ENCODE measurements at places on chromosomes 2 and 18. TPM values are rescaled to one million over a fixed set of nuclear protein-coding genes. Genes with fewer than 3 reads are reported as not detected.

DNA sequence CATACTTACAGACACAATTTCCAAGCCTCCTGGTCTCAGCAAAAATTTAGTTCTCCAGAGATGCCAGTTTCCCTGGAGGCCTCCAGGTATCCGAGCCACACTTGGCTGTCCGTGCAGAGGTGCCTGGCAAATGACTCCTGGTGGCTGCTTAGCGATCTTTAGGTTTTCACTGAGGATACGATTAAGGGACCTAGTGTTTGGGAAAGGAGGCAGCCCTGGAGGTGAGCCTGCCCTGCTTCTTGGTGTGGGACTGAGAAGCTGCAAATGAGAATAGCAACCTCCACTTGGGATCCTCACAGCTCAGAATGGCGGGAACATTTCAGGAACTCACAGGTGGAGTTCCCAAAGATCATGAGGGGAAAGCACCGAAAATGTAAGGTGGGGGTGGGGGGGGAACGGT, 217.6 kb downstream of the ALPK2 start:
- DNase-seq, result no peak

The C18orf54 gene
- total RNA-seq, result 7.0 TPM

DNA sequence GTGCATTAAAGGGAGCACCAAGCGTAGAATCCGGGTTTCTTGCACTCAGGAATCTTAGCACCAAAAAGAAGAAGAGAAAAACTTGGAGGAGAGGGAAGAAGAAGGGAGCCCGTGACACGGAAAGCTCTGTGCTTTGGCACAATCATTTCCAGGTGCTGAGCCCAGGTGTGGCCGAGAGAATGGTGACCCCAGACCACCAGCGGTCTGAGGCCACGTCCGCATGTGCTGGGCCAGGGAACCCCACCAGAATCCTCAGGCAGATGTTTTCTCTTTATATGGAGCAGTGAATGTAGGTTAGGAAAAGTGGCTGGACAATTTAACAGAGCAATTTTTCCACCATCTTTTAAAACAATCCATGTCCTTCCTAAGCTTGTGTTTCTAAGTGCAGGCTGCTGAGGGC, 520.9 kb downstream of the EPHA4 start:
- no peak for DNase-seq

The CFAP65 gene
- 2.9 TPM for total RNA-seq

DNA sequence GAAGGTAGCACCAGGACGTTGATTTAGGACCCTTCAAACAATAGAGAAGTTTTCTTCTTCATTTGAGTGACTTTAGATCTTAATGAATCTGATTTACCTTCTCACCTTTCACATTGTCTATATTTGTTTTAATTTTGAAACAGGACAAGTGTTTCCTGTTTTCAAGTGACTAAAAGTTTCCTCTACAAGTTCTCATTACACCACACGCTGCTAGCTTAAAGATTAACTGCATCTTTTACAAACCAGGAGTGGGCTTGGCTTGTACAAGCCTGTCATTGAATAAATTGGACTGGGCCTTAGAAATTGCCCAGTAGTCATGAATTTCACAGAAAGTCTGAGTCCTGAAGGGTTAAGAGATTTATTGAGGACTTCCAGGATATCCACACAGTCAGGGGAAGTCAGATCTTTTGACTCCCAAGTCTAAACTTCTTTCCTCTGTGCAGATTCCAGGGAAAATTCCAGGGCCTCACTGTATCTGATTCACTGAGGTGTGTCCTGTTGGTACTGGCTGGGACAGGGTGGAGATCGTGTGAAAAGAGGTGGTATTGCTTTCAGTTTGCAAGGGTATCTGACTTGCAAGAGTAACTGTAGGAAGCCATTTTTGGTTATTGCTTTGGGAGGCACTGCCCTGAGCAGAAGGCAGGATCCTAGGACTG, 3.4 kb downstream of the SGPP2 start:
- no peak for DNase-seq

DNA sequence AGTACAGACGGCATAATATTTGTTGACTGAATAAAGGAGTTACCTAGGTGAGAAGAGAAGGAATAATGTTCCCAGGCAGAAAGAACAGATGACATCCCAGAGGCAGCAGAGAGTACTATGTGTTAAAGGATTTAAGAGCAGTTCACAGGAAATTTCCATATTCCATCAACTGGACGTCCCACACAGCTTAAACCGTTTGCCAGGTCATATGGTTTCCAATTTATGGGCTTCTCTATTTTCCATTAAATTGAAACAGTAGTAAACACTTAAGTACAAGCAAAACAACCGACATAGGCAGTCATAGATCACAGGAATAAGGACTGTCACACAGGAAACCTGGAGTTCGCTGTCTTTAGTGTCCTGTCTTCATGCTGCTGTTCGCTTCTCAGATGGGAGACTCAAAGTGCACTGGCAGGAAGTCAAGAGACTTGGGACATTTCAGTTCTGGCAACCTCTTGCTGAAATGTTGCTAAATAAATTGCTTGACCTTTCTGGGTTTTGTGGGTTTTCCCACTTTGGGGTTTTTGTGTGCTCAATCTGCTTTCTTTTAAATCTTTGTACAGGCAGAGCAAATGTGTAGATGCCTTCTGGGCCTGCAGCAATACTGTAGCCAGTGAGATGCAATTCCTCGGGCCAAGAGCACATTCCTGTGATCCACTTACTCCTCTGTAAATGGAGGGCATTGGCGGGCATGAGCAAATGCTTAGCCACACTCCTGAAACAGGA, 5.8 kb upstream of the PIEZO2 start:
- no peak for DNase-seq

The PRKCE gene
- total RNA-seq, result 8.2 TPM

The CAPN14 gene
- total RNA-seq, result 0.96 TPM

GRCh38 chr2:169573974-169574299, 272 bp upstream of the FASTKD1 start:
- no peak for DNase-seq

- peak; percentile 19 for DNase-seq
Measured at GRCh38 chr2:118056165-118056534, 32.1 kb upstream of the INSIG2 start.

The IGFBP5 gene
- total RNA-seq, result 152 TPM

DNA sequence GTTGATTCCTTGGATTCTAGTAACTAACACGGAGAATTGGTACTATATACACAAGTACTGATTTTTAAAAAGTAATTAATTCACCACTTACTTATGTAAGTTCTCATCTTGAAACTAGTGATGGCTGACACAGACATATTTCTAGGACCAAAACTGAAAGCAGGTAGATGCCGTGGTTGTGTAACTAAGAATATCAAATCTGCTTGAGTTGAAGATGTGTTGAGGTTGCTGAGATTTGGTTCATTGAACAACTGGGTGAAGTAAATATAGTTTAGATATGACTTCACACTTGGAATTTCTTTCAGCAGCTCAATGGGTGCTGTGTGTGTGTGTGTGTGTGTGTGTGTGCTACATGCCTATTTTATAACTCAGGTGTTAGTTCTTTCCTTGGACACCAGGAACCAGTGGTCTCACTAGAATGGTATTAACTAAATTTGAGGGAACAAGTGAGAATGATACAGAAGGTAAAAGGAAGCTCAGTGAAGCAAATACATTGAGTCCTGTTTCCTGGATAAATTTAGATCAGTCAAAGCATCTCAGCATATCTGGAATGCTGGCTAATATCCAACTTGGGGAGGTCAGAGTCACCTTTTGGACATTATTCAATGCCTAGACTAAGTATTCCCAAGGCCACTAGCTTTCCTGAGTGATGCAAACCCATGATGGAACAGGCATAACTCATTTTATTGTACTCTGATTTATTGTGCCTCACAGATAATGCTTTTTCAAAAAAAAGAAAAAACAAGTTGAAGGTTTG, 110.7 kb upstream of the ZEB2 start:
- DNase-seq, result no peak

GRCh38 chr2:171390941-171391516, 42.8 kb downstream of the METTL8 start:
- DNase-seq, result no peak

DNA sequence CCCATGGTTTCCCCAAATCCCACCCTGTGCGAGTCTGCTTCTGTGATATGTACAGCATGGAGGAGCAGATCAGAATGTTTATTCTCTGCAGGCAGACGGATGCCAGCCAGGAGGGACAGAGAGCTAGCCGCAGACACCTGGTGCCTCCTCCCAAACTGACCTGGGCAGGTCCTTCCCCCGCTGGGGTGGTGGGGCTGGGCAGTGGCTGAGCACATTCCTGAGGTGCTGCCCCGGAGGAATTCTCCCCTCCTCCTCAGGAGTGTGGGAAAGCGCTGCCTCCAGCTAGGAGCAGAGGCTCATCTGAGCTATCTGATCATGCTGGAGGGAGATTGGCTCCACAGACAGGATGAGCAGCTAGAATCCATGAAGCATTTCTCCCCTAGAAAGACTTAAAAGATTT, 21.7 kb downstream of the C2orf92 start:
- DNase-seq, result no peak

The SH2D6 gene
- total RNA-seq, result 4.6 TPM

- no peak for DNase-seq
Measured at GRCh38 chr2:82694431-82694830, 1764.6 kb downstream of the SUCLG1 start.

The RGPD5 gene
- 42.1 TPM for total RNA-seq

The MRPL33 gene
- 20.7 TPM for total RNA-seq

The SERPINB13 gene
- total RNA-seq, result 8.7 TPM

DNA sequence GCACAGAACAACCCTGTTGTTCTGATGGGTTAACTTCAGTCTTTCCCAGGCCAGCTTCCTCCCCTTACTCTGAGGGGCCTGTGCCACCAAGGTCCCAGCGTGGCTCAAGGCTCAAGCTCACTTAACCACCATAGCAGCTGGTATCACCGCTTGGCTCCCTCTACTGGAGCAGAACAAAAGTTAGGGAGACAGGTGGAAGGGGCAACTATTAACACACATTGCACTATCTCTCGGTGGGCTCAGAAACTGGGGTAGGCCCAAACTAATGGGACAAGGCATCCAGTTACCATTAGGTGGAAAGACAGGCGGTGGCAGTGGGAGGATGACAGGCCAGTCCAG, 88.7 kb upstream of the ATL2 start:
- DNase-seq, result no peak

GRCh38 chr2:61493523-61493942, 22.6 kb upstream of the USP34 start:
- no peak for DNase-seq

DNA sequence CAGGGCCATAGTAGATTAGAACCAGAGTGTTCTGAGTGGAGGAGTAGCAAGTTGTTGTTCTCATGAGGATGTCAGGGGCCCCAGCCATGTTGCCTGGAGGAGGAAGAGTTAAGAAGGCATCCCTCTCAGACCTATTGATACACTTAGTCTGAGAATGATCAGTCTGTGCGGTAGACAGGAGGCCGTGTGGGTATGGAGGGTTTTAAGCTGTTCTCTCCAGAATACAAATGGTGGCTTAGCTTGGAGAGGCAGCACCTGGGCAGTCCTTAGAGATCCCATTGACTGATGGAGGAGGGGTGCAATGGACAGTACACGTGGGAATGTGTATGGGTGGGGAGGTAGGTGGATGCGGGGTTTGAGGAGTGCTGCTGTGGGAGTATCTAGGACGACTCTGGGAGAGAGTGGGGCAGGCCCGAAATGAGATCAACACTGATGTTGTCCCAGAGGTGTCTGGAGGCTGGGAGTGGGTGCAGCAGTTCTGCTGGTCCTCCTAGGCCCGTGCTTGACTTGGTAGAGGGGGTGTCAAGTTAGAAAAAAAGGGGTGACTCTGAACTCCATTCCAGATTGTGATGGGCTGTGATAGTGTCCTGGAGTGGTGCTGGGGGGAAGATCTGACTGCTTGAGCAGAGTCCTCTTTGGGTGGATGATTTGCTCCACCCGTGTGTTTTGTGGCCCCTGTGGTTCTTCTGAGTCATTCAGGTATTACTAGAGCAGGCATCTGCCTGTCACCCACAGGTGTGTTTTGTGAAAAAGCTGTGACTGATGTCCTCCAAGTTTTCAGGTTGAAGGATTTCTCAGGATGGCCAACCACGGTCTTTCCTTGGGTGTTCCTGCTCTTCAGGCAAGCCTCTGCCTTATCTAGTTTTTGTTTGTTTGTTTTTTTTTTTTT, 44.7 kb downstream of the C2orf42 start:
- no peak for DNase-seq

The ZNF521 gene
- 50.6 TPM for total RNA-seq

The CYTIP gene
- total RNA-seq, result 18.8 TPM

DNA sequence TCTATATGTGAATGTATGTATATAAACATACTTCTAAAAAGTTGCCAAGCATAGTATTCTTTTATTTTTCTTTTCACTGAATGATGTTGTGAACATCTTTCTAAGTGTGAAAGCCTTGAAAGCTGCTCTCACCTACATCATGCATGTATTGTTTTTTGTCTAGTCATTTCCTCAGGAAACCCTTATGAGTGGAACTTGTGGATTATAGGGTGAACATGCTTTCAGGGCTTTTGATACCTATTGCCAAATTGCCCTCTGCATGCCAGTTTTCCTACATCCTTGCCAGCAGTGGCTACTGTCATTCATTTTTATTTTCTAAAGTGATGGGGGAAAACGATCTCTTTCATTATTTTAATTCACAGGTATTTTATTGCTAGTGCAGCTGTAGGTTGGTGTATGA, 78.3 kb downstream of the ADAM23 start:
- no peak for DNase-seq
